ENCODE measurements at places on chromosomes 12 and 14.

- no peak for DNase-seq
Observed at GRCh38 chr12:50195832-50196231, 28.7 kb upstream of the CERS5 start.

DNA sequence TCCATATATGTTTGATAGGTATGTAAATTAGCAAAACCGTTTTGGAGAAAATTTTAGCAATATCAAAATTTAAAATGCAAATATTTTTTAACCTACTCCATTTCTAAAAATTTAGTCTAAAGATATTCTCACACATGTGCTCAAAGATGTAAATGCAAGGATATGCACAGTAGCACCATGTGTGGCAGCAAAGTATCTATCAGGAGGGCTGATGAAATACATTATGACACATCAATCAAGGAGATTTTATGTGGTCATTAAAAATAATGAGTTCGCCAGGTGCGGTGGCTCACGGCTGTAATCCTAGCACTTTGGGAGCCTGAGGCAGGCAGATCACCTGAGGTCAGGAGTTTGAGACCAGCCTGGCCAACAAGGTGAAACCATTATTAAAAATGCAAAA lies 8.0 kb upstream of the C1R start:
- DNase-seq = no peak

GRCh38 chr14:92993302-92993701 lies 70.4 kb downstream of the CHGA start:
- no peak for DNase-seq

DNA sequence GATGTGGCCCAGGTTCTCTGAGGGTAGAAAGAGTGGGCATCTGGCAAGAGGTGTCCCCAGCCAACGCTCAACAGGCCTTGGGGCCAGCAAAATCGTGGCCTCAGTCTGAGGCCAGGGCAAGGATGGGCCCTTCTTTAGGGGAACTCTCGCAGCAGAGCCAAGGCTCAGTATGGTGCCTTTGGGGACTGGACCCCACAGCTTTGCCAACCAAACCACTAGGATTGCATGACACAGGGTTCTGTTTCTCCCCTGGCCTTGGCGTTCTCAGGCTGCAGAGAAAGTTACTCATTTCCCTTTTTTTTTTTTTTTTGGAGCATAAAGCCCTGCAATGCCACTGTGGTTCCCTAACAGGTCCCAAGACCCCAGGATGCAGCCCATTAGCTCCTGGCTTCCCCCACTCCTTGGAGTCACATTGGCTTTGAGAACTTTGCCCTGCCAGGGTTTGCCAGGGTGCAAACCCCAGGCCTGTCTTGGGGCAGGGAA lies 100.6 kb downstream of the LGMN start:
- DNase-seq = no peak

- no peak for DNase-seq
Observed at GRCh38 chr14:54674046-54674741, 107.3 kb downstream of the SAMD4A start.

- DNase-seq = no peak
Observed at GRCh38 chr12:132176920-132177551, 32.8 kb downstream of the NOC4L start.

DNA sequence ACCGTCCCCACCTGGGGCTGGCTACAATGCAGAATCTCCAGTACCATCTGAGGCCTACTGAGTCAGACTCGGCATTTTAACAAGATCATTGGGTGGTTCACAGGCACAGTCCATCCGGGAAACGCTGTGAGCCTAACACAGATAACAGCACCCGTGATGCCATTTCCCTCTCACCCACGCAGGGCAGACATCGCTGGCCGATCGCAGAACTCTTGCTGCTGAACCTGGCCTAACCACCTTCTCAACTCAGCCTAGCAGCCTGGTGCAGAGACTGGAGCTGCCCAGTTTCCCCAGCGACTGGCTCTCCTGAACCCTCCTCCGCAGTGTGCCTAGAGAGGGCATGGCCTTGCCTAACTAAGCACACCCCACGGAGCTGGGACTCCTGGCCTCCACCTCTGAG lies 83.3 kb downstream of the NCOR2 start:
- no peak for DNase-seq

DNA sequence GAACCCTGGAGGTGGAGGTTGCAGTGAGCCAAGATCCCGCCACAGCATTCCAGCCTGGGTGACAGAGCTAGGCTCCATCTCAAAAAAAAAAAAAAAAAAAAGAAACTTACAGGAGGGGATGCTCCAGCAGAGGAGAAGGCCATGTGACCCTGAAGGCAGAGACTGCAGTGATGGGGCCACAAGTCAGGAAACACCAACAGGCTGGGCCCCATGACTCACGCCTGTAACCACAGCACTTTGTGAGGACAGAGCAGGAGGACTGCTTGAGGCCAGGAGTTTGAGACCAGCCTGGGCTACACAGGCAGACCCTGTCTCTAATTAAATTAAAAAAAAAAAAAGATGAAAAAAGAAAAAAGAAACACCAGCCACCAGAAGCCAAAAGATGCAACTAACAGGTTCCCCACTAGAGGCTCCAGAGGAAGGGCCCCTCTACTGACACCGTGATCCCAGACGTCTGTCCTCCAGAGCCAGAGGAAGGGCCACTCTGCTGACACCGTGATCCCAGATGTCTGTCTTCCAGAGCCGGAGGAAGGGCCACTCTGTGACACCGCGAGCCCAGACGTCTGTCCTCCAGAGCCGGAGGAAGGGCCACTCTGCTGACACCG lies 9.1 kb upstream of the GLT1D1 start:
- no peak for DNase-seq

DNA sequence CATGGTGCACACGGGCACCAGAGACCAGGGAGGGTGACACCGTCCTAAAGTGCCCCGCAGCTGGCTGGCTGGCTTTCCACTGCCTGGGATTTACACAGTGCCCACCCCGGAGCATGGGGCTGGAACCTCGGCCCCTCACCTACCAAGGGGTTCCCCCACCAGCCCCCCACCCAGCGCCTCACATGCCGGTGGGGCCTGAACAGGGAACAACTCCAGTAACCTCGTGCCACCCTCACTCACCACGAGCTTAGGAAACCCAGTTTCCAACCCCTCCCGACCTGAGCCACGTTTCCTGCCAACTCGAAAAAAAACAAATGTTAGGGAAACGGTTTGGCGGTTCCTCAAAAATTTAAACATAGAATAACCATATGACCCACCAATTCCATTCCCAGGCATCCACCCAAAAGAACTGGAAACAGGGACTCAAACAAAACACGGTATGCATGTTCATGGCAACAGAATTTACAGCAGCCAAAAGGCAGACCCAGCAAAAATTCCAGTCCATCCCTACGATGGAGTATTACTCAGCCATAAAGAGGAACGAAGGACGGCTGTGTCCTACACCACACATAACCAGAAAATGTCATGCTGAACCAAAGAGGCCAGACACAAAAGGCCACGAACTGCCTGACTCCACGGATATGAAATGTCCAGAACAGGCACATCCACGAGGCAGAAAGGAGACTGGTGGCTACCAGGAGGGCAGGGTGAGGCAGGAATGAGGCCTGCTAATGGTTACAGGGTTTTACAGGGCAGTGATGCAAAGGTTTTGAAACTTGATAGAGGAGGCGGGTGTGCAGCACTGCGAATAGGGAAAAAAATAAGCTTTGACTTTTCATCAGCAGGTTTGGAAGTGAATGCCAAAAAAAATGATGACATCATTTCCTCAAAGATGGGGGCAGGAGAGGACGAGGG lies 68.9 kb downstream of the NCOR2 start:
- no peak for DNase-seq

DNA sequence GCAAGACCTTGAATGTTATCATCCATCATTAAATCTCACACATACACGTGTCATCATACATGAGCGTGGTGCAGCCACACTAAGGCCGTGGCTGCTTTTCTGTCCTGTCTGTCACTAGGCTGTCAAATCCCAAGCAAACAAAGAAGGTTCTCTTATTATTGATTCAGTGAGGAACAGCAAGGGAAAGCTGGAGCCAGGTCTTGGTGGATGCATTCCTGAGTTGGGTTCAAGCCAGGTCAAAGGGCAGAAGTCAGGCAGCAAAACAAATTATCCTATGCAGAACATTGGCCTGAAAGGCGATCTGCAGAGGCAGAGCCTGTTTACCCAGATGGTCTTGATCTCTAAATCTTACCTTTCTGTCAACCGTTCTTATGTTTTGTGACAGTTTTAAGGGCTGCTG lies 252.3 kb downstream of the NEDD1 start:
- DNase-seq = no peak
